ENCODE measurements at places on chromosomes 12 and 14. TPM values are rescaled to one million over a fixed set of nuclear protein-coding genes. Genes with fewer than 3 reads are reported as not detected.
A peak's percentile ranks its signal among the peaks of the same experiment; 100 is the strongest.

Gene AMN
- total RNA-seq, result not detected

Gene CMAS
- 26.0 TPM for total RNA-seq

Gene GARIN6
- total RNA-seq, result not detected

Gene P2RX2
- not detected for total RNA-seq

Gene LRRC10
- not detected for total RNA-seq

Gene LLPH
- total RNA-seq, result 9.7 TPM

Gene CABP1
- not detected for total RNA-seq

Gene GRIP1
- not detected for total RNA-seq

Gene ERBB3
- total RNA-seq, result 3.0 TPM

Gene VDR
- 22.9 TPM for total RNA-seq

Gene IRAK4
- total RNA-seq, result 13.7 TPM

Gene SOX5
- total RNA-seq, result 1.4 TPM

Gene APOLD1
- total RNA-seq, result 12.7 TPM

Gene TAS2R19
- 0.24 TPM for total RNA-seq

Gene OVCH1
- not detected for total RNA-seq

GRCh38 chr12:3032770-3033538 is 44.2 kb upstream of the TSPAN9 start:
- no peak for DNase-seq

DNA sequence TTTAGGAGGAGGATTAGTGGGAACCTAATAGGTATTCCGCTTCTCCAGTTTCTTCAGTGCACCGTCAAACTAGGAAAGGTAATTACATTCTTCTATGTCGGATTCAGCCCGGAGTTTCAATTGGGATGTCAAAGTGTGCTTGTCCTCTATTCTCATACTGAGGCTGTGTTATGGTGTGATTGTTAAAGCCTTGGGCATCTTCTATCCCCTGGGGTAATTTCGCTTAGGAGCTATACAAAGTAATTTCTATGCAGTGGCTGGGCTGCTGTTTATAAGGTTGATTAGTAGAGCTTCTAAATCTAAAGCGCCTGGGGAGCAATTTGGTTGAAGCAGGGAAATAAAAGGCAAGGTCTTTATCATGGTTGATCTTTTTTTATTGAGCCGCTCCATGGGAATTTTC is 399.6 kb downstream of the ZFP36L1 start:
- DNase-seq, result peak; percentile 26

DNA sequence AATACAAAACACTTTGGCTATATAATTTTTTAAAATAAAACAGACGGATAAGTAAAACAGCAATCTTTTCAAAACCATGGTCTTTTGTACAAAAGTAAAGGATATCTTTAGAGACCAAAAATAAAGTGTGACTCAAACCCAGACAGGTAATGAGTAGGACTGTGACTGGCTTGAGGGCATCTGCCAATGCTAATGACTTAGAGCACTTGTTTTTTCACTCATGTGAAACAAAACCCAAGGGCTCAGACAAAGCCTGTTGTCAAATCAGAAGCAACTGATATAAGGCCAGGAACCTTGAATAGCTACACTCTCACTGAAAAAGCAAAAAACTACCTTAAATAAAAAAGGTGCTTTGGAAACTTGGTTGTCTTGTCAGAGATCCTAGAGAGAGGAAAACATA is 357.4 kb downstream of the TMEM117 start:
- no peak for DNase-seq

DNA sequence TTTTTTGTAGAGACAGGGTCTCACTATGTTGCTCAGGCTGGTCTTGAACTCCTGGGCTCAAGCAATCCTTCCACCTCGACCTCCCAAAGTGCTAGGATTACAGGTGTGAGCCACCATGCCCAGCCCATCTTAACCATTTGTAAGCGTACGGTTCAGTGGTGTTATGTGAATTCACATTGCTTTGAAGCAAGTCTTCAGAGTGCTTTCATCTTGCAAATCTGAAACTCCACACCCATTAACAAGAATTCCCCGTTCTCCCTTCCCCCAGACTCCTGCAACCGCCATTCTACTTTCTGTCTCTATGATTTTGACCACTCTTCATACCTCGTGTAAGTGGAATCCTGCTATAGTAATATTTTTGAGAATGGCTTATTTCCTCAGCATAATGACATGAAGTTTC is 24.9 kb upstream of the BICDL1 start:
- DNase-seq, result no peak

GRCh38 chr12:123085730-123086487 is 65.0 kb downstream of the PITPNM2 start:
- peak; percentile 90 for DNase-seq

- no peak for DNase-seq
These were observed 37.0 kb downstream of the TRAFD1 start for GRCh38 chr12:112162241-112162790.

GRCh38 chr12:68416826-68417225 is 84.7 kb upstream of the MDM1 start:
- DNase-seq, result no peak

DNA sequence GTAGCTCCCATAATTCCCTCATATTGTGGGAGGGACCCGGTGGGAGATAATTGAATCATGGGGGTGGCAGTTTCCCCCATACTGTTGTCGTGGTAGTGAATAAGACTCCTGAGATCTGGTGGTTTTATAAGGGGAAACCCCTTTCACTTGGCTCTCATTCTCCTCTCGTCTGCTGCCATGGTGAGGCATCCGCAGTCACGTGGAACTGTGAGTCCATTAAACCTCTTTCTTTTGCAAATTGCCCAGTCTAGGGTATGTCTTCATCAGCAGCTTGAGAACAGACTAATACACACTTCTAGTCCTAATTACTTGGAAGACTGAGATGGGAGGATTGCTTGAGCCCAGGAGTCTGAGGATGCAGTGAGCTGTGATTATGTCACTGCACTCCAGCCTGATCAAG is 64.4 kb downstream of the TMX1 start:
- DNase-seq, result peak; percentile 84

GRCh38 chr12:94418517-94418916 is 41.1 kb downstream of the CEP83 start:
- peak; percentile 20 for DNase-seq

DNA sequence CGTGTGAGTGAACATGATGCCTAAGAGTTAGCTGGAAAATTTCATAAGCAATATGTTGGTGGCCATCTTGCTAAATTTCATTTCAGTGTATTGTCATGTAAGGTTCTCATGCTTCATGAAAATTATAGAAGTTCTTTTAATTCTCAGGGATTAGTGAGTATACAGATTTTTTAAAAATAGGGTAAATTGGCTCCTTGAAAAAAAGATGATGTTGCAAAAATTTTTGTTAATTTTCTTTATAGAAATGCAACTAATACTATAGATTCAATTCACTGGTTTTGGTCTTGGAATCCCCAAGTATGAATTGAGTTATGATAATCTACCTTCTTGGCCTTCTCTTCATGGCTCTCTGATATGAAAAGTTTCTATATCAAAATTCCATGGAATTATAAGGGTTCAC is 75.4 kb downstream of the NTN4 start:
- DNase-seq, result no peak

- DNase-seq, result no peak
These were observed 19.4 kb upstream of the EIF5 start for GRCh38 chr14:103314496-103315277.

DNA sequence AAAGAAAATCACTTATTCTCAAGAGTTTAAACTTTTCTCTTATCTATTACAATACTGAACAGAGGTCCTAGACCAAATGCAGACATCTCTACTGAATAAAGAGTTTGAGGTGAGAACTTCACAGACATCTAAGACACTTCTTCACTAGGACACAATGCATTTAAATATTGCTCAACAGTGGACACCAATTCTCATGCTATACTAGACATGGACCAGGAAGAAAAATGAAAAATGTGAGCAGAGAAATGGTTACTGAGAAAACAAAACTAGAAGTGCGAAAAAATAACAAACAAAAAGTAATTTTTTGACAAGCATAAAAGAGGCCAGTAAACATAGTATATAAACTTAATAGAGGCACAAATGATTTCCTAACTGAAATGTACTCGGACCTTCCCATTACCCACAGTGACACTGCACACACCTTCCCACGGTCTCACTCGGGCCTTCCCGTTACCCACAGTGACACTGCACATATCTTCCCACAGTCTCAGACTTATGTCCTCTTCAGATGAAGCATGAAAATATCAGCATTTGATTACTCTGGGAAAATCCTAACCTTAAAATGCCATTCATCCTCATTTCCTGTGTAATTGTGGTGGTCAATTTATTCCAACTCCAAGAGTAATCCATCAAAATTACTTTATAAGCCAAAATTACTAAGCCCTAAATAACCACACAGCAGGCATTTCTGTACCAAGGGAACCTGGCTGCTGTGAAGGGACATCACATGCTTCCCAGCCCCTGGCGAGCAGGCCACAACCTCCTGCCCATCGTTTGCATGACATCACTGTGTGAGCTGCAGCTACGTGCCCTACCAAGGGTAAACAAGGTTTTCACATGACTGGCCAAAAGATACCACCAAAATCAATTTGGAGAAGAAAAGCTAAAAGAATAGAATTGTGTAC is 6.4 kb downstream of the SLC15A4 start:
- peak; percentile 63 for DNase-seq

- no peak for DNase-seq
These were observed 25.2 kb downstream of the DUSP16 start for GRCh38 chr12:12537421-12537820.

DNA sequence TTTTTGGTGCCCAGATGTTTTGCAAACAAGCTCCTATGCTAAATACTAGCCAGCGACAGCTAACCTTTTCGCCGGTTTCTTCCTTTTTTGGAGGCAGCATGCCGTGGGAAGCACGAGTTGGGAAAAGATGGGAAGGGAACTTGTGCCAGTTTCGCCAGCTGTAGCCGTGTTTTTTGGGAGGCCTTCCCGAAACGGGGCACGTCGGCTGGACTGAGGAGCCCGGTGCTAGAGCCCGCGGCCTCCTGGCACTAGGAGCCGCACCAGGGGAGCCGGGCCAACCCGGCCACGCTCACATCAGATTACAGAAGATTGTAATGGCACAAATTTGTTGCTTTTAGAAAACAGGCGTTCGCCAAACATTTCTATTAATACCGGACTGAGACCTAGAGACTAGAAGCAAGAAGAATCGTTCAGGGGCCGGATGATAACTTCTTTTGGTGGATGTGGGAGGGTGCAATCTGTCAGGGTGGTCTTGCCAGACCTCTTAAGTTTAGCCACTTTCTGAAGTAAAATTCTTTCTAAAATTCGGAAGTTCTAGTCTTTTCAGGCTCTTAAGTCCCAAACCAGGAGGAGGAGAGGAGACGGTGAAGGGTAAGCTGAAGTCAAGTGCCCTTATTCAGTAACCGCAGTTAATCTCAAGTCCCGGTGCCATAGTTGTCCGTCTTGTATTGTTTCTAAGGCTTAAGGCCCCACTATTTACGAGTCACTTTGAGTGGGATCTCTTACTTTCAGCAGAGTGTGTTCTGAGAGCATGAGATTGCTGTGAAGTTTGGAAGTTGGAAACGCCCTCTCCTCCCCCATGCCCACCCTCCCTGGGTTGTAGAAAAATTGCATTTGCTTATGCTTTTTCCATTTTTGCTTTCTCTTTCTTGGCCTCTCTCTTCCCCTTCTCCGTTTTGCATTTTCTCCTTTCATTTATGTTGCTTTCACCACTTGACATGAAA is 1.3 kb downstream of the RASSF3 start:
- DNase-seq, result peak; percentile 55

DNA sequence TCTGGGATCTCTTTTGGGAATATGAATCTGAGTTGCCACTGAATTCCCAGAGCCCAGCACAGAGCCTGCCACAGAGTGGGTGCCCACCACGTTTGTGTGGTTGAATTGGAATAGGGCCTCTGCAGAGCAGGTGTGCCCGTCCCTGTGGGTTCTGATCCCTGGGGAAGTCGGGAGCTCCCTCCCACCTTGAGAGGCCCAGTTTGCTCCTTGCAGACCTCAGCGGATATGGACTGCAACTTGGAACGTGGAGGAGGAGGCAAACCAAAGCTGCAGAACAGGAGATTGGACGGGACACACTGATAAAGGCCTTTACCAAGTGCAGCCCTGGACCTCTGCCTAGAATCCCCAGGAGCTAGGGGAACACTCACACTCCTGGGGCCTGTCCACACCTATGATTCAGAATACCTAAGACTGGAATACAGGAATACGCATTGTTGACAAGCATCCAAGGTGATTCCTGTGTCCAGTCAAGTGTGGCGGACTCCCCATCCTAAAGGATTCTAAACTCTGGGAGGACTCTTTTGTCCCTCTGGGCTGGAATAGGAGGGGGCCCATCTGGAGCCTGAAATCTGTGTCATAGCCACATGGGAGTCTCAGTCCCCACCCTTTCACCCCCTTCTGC is 2.4 kb downstream of the KRT76 start:
- DNase-seq, result no peak

DNA sequence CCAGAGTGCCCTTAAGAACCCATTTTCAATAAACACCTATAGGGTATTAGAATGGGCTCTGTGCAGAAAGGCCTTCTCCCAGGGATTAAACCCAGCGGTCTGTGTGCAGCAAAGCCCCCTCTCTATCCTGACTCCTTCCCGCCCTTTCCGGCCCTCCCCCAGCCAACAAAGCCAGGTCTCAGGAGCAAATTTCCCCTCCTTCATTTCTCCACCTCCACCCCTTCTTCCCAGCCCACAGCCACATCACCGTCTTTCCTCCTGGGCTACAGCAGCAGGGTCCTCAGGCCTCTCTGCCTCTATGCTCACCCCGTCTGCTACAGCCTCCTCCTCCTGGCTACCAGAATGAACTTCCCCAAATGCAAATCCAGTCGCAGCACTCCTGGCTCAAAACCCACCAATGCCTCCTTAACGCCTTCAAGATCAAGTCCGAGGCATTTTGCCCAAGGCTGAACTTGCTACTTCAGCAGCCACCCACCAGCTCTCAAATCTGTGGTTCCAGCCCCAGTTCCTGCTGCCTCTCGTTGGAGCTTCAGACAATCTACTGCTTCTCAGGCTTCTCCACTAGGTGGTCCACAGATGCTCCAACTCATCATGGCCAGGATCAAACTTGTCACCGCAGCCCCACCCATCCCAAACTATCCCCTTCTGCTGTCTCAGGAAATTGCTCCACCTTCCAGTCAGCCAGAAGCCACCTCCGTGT is 134.8 kb downstream of the BCL11B start:
- no peak for DNase-seq

All from RPMI7951 (cell line).